ENCODE measurements at places on chromosomes 6 and 20. TPM values are rescaled to one million over a fixed set of nuclear protein-coding genes. Genes with fewer than 3 reads are reported as not detected.

Gene GPLD1
- total RNA-seq = 3.6 TPM

Gene SIRPG
- not detected for total RNA-seq

Gene TSPO2
- not detected for total RNA-seq

Gene IL17F
- total RNA-seq = not detected

Gene HLA-DQB2
- total RNA-seq = not detected

Gene SSR1
- total RNA-seq = 48.8 TPM

Gene TFAP2D
- not detected for total RNA-seq

Gene SLC32A1
- not detected for total RNA-seq

- DNase-seq = peak; percentile 49
Measured at GRCh38 chr20:62838128-62838891, 21.5 kb downstream of the COL9A3 start.

GRCh38 chr6:154993026-154993425, 2.1 kb upstream of the TIAM2 start:
- DNase-seq = no peak

DNA sequence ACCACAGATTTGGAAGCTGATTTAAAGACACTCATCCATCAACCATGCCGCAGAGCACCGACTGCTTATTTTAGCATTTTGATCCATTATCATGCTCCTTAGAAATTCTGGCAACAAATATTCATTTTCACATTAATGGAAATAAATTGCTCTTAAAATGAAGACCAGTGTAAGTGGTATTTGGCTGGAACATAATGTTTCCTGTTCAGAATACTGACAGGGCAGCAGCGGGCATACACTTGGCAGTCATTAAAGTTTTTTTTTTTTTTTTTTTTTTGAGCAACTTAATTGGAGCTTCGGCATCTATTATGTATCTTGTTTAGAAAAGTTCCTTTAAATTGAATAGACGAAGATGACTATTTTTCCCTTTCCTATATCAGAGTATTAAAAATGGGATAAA, 47.4 kb downstream of the MAP3K5 start:
- no peak for DNase-seq

DNA sequence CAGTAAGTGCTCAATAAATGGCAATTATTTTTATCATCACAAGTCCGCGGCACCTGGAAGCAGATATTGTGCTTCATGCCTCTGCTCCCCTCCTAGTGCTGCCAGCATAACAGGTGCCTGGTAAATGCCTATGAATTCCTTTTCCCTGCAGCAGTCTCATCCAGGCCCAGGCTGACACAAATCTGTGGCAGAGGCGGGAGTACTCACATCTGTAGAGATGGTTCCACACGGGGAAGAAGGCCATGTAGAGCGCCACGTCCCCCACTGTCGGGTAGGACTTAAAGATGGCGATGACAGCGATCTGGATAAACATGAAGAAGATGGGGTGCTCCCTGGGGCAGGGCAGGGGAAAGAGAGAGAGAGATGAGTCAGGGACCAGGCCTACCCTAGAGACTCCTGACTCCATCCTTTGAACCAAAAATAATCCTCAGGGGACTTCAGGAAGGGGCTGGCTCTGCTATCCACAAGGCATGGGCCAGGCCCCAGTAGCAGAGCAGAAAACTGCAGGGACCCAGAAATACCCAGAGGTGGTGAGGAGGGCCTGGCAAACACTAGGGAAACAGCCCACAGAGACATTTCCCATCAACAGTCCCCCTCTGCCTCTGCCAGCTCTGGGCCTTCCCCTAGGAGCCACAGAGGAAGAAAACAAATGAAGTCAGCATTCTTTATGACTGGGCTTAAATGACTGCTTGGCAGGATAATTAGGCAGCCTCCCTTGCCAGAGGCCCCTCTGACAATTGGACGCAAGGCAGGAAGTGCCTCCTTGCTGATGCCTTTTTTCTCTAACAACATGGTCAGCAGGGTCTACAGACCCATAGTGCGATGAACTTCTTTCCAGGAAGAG, 23.0 kb downstream of the MAP1LC3A start:
- DNase-seq = no peak

DNA sequence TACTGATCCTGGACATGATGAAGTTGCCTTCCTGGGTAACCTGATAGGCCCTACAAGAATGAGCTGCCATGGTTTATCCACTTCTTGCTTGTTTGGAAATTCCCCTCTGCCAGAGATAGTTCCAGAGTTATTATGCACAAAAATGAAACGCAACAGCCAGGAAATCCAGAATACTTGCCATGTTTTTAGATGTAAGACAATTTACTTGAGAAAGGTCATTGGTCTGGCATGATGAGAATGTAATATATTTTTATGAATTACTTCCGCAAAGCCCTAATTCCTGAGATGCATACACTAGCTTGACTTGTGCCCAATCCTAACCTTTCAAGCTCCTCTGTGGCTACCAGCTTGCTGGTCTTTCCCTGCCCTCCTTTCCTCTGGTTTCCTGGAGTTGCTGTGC, 27.9 kb upstream of the NT5E start:
- no peak for DNase-seq

- DNase-seq = no peak
Measured at GRCh38 chr6:22253955-22254655, 42.7 kb downstream of the PRL start.

GRCh38 chr6:168927026-168927425, 326.6 kb downstream of the THBS2 start:
- DNase-seq = no peak

- no peak for DNase-seq
Measured at GRCh38 chr6:3137057-3137777, 18.7 kb downstream of the BPHL start.

DNA sequence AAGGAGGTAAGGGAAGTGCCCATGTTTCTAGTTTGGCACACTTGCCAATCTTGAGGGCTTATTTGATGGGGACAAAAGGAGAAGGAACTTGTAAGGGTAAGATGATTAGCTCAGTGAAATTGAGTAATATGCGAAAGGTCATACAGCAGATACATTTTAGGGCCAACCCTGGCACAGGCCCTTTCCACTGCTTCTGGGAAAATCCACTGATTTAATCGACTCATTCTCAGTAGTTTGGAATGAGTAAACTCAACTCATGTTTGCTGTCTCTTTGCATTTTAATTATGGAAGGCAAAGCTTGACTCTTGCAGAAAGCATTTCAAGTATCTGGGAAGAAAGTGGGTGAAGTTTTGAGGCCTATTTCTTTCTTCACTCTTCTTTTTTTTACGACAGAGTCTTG, 20.0 kb downstream of the PHF20 start:
- DNase-seq = no peak

GRCh38 chr20:4817230-4817671, 95.5 kb downstream of the PRND start:
- no peak for DNase-seq

DNA sequence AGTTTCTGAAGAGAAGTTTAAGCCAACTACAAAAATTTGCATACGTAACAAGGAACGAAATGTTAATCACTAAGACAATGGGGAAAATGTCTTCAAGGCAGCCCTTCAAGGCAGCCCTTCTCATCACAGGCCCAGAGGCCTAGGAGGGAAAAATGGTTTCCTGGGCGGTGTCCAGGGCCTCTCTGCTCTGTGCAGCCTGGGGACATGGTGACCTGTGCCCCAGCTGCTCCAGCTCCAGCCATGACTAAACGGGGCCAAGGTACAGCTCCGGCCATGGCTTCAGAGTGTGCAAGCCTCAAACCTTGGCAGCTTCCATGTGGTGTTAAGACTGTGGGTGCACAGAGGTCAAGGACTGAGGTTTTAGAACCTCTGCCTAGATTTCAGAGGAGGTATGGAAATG, 325.1 kb downstream of the FRK start:
- no peak for DNase-seq

GRCh38 chr20:32493356-32493755, 91.8 kb downstream of the NOL4L start:
- DNase-seq = no peak

GRCh38 chr6:47376930-47377329, 67.2 kb upstream of the TNFRSF21 start:
- DNase-seq = no peak

DNA sequence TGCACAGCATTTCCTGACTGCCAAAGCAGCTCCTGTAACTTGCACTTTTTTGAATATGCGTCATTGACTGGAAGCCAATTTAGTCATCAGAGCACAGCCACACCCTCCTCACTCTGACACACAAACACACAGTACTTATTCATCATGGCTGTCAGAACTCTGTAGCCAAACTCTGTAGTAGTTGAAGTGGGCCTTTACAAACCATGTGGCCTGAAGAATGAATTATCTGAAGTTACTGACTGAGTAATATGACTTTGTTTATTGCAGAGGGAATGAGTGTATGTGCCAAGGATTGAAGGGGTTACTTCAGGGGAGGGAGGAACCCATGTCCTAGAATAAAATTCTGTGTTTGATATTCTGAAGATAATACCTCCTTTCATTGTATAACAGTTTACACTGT, 102.7 kb downstream of the FIG4 start:
- DNase-seq = no peak

- DNase-seq = no peak
Measured at GRCh38 chr20:58033026-58033536, 195.4 kb downstream of the ANKRD60 start.

DNA sequence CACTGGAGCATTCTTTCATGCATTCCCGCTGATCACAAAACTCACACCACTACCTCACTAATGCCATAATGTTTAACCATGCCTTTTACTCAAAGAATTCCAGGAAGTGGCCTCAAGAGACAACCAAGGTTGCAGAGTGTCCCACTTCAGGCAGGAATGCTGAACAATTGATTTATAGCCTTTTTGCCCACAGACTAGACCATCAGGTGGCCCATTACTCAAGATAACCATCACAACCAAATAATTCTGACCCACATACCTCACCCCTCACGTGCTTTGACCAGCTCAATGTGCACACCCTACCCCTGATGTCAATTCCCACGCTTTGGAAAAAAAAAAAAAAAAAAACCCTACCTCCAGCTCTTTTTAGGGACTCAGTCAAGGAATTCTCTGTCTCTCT, 220.6 kb upstream of the UFL1 start:
- no peak for DNase-seq

DNA sequence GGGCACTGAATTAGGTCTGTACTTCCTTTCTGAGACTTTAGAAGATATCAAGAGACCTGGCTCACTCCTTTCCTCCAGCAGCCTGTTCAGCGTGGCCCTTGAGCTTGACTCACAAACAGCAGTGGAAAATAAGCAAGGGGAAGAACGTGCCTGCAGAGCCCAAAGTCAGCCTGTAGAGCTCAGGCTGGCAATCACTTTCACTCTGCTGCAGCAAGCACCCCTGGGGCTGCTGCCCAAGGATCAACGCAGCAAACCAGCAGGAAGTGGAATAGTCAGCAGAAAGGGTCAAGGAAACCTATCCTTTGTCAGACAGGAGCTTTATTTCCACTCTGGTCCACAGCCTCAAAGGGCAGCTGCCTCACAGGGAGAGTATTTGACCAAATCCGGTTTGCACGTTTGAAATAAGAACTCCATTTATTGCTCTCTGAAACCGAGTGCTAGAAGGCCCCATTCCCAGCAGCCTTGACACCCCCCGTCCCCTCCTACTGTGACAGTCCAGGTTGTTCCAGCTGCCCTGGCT, 77.4 kb downstream of the PRDM1 start:
- no peak for DNase-seq

DNA sequence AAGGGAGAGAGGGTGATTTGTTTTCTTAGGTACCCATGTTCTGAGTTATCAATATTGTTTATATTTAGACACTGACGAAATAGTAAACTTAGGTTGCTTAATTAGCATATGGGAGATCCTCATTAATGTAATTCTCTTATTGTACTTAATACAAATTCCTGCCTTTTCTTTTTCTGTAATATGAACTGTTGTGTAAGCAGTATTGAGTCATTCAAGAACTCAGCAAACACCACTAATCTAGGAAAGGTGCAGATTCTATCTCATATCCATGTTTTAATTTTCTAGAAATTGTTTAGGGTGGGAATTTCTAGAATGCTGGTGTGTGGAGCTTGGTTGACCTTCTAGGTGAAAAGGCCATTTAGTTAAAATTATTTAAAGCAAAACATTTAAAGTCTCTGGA, 216.0 kb downstream of the ZFAND3 start:
- no peak for DNase-seq

GRCh38 chr6:39951191-39951590, 16.9 kb upstream of the MOCS1 start:
- DNase-seq = no peak

GRCh38 chr20:48864738-48865318, 37.0 kb upstream of the PREX1 start:
- DNase-seq = no peak

- no peak for DNase-seq
Measured at GRCh38 chr20:53918949-53919361, 151.4 kb downstream of the BCAS1 start.

GRCh38 chr6:112415366-112415765, 68.2 kb downstream of the RFPL4B start:
- no peak for DNase-seq
